ENCODE measurements at places on chromosomes 5 and 9.
A peak's percentile ranks its signal among the peaks of the same experiment; 100 is the strongest.

GRCh38 chr5:127878174-127878750 is 175.1 kb downstream of the CCDC192 start:
- DNase-seq = no peak

GRCh38 chr9:112224401-112225289 is 49.5 kb upstream of the SUSD1 start:
- no peak for DNase-seq

- no peak for DNase-seq
These were observed 100.9 kb upstream of the APC start for GRCh38 chr5:112636751-112637150.

GRCh38 chr9:127449332-127449966 is 1.8 kb downstream of the RPL12 start:
- no peak for DNase-seq

GRCh38 chr5:2674456-2674855 is 77.0 kb downstream of the IRX2 start:
- DNase-seq = no peak

GRCh38 chr5:176891331-176891958 is 7.7 kb downstream of the HK3 start:
- DNase-seq = no peak

DNA sequence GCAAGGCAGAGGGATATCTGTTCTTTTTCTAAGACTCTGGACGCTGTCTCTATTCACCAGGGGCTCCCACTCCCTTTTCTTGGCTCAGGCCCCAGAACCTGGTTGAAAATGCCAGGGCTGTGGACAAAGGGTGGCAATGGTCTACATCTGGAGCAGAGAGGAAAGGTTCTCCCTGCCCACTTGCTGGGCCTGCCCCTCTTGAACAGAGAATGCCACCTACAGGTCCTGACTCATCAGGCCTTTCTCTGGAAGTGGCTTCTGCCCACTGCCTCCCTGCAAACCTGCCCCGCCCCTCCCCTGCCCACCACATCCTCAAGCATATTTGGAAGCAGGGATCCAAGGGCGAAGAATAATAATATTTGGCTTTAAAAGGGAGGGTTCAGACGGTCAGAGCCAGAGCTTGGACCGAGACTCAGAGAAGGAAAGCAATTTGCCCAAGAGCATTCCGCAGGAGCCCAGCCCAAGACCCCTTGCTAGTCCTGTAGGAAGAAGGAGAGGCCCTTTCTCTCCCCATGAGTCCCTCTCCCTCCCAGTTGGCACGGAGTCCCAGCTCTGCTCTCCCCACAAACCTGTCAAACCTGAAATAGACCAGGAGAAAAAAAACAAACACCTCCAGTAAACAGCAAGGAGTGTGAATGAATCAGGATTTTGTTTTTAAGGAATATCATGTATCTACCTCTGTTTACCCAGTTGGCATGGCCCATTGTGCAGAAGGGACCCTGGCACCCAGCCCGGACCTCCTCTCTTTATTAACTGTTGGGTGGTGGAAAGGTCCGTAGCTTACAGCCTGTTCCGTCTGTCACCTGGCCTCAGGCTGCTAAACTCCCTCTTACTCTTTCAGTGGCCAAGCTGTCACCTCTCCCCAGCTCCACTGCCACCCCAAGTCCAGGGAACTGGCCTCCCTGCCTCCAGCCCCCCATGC is 37.7 kb upstream of the STXBP1 start:
- DNase-seq = no peak

- no peak for DNase-seq
These were observed 114.4 kb downstream of the SLC28A3 start for GRCh38 chr9:84226126-84226525.

GRCh38 chr5:40141896-40142295 is 537.8 kb upstream of the PTGER4 start:
- DNase-seq = no peak

GRCh38 chr9:137379761-137380161 is 43.2 kb downstream of the EXD3 start:
- no peak for DNase-seq

DNA sequence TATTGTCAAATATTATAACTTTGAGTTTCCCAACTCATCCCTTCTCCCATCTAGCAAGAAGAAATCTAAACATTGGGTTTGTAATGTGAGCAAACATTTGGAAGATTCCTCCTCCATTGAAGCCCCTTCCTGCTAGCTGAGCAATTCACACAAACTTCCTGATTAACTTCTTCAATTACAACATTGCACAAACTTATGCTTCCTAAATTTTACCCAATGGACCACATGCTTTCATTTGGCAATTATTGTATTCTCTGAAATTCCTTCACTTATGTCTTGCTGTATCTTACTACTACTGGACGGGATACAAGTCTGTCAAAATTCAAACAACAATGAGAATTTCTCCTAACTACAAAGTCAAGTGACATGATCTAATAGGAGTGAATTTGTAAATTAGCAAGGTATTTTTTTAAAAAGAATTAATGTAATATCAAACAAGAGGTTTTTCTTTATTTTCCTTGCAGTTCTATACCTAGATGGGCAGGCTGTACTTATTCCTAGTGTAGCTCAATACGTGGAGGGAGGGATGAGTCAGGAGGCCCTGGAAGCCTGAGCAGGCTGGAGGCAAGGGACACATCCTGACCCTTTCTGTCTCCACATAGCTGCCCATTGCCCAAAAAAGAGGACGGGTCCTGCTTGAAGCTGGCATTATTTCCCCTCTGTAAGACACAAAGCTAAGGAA is 11.8 kb upstream of the IFNW1 start:
- no peak for DNase-seq

DNA sequence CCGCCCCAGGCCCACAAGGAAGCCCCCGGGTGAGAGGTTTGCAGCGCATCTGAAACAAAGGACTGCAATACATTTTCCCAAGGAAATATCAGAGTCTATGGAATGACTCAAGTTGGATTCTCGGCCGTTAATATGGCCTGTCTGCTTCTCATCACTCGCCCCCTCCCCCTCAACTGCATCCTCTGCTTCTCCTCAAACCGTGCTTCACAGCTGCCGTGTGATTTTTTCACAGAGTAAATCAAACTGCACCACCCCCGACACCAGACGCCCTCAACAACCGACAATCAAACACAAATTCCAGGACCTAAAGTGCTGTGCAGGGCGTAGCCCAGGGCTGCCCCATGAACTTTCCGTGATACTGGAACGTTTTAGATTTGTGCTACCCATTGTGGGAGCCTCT is 176.9 kb downstream of the ROR2 start:
- no peak for DNase-seq

DNA sequence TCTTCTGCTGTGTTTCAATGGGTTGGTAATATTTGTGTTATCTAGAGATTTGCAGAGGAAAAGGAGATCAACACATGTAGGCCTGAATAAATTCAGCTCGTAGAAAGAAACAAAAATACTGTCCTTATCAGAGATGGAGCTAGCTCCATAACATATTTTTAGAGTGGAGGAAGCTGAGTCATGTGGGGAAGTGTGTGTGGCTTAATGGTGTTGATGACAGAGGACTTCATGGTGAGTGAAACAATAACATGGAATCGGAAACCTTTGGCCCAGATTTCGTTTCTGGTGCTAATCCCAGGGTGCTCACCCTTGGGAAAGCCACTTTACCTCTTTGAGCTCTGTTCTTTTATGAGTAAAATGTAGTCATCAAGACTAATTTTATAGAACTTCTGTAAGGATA is 825.0 kb downstream of the TLR4 start:
- no peak for DNase-seq

- no peak for DNase-seq
These were observed 110.3 kb upstream of the IQGAP2 start for GRCh38 chr5:76292620-76293322.

GRCh38 chr9:73371801-73372200 is 220.1 kb downstream of the ANXA1 start:
- DNase-seq = no peak

GRCh38 chr5:39266442-39266841 is 47.1 kb upstream of the FYB1 start:
- no peak for DNase-seq

- DNase-seq = no peak
These were observed 36.3 kb upstream of the PSD2 start for GRCh38 chr5:139759219-139759721.

GRCh38 chr5:43702815-43703214 is 99.8 kb downstream of the NNT start:
- no peak for DNase-seq

GRCh38 chr9:105244734-105245028 is 230 bp downstream of the SLC44A1 start:
- DNase-seq = no peak

- DNase-seq = no peak
These were observed 28.8 kb upstream of the ROR2 start for GRCh38 chr9:91978740-91979414.

GRCh38 chr9:134425401-134425800 is 99.1 kb downstream of the RXRA start:
- DNase-seq = no peak

DNA sequence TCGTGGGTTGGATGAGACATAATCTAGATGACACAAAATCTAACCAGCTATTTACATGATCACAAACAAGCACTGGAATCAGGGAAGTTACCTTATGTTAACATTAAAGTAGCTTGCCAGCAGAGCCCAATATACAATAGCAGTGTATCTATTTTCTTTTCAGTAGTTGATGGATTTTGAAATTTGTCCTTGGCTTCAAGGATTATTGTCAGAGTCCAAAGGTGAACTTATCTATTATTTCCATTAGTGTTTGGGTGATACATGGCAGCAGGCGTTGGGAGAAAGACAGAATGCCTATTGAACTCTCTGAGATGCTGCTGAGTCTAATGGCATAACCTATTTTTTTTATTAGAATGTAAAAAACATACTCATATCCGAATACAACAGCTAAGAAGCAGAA is 223.2 kb upstream of the ACTBL2 start:
- no peak for DNase-seq

- peak; percentile 41 for DNase-seq
These were observed 885 bp upstream of the MLLT3 start for GRCh38 chr9:20623021-20623747.

- no peak for DNase-seq
These were observed 20.9 kb downstream of the TRAF2 start for GRCh38 chr9:136907011-136907914.

DNA sequence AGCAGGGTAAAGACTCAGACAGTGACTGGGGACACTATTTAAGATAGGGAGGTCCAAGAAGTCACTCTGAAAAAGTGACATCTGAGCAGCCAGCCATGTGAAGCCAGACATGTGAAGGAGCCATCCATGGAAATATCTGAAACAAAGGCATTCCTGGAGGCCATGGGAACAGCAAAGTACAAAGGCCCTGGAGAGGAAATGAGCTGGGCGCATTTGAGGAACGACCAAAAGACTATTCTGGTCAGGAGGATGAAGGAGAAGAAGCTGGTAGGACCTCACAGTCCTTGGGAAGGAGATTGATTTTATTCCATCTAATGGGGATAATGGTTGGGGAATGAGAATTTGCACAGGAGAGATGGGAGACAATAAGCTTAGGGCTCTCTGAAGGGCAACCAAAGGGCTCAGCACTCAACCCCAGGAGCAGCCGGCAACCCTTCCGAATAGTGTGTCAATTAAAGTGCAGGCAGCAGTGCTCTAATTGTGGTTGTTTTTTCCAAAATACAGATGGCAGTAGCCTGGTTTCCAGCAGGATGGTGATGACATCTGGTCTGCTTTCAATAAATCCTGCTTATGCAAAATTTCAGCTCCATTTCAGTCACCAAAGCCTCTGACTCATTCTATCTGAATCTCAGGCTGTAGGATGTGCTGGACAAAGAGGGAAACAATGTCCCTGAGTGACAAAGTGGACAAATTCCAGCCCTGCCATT is 26.7 kb downstream of the FOXI1 start:
- no peak for DNase-seq
